ENCODE measurements at places on chromosomes 5 and 9.

DNA sequence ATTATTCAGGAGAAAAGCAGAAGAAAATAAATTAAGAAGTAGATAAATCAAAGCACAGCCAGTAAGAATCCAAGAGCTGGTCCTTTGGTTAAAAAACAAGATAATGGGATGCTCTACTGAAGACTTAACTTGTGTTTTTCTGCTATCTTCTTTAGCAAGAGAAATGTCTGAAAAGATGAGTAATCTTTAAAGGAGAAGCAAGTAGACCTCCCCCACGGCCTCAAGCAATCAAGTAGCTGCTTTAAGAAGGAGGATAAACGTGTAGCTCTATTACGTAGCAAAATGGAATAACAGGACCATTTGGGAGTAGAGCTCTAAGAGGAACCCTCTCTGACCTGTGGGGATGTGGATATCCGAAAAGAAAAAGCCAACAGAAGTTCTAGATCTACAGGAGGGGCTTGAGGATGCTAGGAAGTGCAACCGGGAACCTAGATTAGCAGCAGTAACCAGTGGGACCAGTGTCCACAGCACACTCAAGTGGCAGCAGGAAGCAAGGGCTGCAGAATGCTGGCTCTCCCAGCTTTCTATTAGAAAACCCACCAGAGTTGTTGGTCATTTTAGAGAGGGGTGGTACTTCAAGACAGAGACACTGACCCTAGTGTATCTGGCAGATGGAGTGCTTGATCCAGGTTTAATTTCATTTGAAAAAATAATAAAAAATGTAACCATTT is 185.4 kb downstream of the GABBR2 start:
- DNase-seq: no peak

GRCh38 chr5:15209053-15209762 is 290.8 kb upstream of the FBXL7 start:
- DNase-seq: no peak

DNA sequence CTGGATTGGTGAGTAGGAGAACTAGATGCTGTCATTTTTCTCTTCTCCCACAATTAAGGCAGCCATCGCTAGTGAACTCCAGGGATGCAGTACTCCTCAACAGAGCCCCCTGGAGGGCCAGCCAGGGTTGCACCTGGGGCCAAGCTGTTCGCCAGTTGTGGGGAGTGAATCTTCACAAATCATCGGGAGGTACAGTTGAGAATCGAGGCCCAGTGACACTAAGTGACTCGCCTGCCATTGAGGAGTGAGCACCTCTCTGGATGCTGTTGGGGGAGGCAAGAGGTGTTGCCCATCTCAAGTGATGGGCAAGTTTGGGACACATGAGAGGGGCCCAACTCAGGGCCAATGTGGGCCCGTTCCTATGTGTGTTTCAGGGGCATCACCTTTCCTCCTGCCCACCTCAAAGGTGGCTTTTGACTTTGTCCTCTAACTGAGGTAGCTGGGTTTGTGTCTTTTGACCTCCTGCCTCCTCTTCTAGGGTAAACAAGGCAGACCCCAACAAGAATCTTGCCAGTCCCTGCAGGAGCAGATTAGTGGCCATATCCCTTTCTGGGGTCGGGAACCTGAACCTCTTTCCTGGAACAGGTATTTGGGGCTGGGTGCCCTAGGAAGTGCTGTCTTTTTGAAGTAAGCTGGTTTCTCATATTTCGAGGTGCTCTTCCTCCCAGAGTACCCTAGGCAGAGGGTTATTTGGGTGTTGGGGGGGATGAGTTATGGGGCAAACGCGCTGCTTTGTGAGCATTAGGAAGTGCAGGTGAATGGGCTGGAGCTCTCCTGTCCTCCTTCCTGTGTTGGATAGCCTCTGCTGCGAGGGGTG is 181.2 kb downstream of the MACROH2A1 start:
- DNase-seq: no peak

GRCh38 chr9:135818718-135819475 is 88.4 kb downstream of the CAMSAP1 start:
- peak; percentile 38 for DNase-seq

- no peak for DNase-seq
Measured at GRCh38 chr9:94078086-94078485, 6.2 kb upstream of the PTPDC1 start.

DNA sequence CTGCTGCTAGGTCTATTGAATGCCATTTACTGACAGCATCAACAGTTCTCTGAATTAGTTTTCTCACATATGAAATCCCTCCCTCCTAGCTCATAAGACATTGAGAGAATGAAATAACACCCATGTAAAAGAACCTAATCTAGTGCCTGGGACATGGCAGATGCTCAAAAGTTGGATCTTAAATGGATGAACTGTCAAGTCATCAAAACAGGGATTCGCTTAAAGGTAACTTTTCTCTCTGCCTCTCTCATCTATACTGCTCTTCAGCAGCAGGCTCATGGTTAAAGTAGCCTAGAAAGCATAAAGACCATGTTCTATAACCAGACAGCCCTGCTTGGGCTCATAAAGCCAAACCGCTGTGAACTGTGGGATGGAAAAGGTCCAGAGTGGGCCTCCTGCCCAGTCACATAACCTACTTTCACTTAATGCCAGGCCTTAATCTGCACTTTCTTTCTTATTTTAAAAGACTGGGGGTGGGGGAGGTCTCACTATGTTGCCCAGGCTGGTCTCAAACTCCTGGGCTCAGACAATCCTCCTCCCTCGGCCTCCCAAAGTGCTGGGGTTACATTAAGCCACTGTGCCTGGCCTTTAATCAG is 3.7 kb downstream of the TMEM245 start:
- DNase-seq: peak; percentile 64

- no peak for DNase-seq
Measured at GRCh38 chr5:144378681-144379080, 208.0 kb downstream of the KCTD16 start.

DNA sequence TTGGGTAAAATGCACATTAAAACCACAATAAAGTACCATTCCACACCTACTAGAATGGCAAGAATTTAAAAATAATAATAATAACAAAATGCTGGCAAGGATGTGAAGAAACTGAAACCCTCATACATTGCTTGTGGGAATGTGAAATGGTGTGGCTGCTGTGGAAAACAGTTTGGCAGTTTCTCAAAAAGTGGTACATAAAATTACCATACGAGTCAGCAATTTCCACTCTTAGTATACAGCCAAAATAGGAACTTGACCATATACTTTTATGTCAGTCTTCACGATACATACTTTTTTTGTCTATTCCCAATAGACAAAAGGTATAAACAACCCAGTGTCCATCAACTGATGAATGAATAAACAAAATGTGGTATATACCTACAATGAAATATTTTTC is 15.6 kb downstream of the FKBP15 start:
- DNase-seq: no peak

DNA sequence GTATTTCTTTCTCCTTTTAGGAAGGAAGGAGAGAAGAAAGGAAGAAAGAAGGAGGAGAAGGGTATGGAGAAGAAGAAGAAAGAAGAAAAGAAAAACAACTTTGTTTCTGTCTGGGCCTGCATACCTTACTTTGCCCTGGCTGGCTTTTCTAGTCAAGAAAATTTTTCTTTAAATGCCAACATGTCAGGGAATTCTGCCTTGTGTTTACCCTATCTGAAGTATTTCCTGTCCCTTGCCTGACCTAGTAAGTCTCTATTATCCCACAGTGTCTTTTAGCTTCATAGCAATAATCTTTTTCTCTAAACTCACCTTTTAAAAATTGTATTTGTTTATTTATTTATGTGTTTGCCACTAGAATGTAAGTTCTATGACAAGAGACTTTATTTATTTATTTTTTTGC is 1864.1 kb downstream of the EFNA5 start:
- DNase-seq: no peak

DNA sequence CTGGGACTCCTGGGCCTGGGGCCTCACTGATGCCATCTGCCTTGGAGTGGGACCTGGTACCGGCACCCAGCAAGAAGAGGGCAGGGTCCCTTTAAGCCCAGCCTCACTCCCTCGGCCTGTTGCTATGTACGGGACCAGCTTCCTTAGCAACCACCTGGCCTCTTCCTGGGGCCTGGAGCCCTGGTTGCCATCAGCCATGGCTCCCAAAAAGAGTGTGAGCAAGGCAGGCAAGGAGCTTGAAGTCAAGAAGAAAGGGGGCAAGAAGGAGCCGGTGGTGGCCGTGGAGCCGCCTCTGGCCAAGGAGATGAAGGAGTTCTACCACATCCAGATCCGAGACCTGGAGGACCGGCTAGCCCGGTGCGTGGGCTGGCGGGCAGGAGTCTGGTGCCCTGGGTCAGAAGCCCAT is at the start of gene CFAP157:
Gene CFAP157 (plus strand): TSS at position 153 of the 406 bp plus-strand sequence. CDS start 44 bp downstream, at position 197.
- DNase-seq: no peak

DNA sequence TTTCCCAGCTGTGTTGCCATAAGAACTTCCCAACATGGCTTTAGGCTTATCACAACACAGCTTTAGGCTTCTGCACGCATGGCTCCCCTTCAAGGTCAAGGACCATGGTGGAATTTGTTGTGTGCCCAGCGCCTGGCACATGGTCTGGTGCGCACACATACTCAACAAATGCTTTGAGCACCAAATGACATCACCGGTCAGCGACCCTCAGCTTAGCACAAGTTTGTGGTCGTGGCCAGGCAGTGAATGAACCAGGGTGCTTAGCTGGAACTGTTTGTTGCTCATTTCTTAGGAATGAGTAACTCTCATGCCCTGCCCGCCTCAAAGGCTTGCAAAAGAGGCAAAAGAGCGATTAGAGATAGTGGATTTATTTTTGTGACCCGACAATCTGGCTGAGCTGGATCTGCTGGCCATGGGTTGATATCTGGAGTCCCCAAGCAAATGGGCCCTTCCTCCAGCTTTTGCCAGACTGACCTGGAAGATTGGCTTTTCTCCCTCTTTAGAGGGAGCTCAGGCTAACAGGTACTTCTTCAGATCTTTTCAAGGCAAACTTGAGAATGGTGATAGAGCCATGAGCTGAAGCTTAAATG is 58.9 kb downstream of the DAP start:
- no peak for DNase-seq

DNA sequence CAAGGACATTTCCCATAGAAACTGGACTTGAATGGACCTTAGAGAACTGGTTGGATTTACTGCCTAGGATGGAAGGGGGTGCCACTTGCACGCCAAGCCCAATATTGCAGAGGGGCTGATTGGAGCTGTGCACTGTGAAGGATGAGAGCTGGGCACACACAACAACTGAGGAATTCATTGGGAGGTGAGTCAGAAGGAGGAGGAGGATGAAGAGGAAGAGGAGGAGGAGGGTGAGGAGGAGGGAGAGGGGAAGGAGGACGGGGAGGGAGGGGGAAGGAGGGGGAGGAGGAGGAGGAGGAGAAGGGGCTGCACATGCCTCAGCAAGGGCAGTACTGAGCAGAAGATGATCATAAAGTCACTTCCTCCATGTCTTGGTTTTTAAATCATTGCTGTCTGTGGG is 5.7 kb upstream of the ICE1 start:
- no peak for DNase-seq

DNA sequence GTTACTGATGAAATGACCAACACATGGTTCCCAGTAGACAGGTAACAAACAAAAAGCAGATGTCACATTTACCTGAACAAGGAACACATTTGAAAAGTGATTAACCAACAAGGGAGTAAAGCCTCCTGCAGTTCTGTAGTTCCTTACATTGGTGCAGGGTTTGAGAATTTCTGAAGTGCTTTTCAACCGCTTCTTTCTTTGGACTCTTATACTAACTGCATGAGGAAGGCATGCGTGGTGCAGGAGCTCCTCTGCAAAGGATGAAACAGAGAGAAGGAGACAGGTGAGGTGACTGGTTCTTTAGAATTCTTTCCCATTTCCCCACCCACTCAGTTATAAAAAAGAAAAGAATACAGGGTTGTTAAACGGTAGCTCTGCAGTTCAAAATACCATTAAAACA is 4.6 kb upstream of the IL9 start:
- no peak for DNase-seq

- no peak for DNase-seq
Measured at GRCh38 chr5:135245521-135246499, 153.2 kb downstream of the MACROH2A1 start.

DNA sequence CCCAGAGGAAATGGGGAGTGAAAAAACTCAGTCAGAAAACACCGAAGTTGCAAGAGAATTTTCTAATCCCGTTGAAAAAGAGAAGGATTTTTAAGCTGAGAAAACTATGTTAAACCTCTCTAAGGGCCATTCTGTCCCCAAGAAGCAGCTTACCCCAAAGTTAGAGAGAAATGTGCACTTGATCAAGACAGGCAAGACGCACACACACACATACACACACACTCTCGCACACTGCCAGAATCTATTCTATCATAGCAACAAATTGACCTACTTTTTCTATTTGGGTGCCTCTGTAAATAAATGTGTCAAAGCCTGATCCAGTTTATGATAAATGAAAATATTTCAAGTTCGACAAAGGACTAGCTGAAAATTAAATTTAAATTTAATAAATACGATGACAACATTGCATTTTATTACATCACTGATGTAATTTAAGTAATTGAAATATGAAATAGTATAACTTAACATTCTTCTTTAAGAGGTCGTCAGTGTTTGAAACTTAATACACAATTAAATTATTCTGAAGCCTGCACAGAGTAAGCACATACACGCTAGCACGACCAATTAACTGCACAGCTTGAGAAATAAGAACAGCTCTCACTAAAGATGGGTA is 5.9 kb downstream of the NFIL3 start:
- no peak for DNase-seq

DNA sequence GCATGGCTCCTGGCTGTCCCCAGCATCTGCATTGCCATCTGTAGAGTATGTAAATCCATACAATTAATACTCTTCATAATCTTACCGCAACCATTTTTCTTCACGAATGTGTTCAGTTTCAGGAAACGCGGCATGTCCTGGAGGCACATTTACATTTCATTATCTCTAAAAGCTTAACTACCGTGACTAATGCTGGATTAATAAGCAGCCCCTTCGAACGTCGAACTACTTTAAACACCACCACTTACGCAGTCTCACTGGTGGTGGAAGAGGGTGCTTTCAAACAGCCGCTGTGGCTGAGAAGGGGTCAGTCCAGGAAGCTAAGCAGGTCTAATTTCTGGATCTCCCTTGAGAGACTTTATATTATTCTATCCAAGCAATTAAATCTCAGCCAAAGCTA is 85.6 kb downstream of the C5orf15 start:
- DNase-seq: no peak

GRCh38 chr9:89477384-89477783 is 20.5 kb downstream of the SEMA4D start:
- peak; percentile 8 for DNase-seq

DNA sequence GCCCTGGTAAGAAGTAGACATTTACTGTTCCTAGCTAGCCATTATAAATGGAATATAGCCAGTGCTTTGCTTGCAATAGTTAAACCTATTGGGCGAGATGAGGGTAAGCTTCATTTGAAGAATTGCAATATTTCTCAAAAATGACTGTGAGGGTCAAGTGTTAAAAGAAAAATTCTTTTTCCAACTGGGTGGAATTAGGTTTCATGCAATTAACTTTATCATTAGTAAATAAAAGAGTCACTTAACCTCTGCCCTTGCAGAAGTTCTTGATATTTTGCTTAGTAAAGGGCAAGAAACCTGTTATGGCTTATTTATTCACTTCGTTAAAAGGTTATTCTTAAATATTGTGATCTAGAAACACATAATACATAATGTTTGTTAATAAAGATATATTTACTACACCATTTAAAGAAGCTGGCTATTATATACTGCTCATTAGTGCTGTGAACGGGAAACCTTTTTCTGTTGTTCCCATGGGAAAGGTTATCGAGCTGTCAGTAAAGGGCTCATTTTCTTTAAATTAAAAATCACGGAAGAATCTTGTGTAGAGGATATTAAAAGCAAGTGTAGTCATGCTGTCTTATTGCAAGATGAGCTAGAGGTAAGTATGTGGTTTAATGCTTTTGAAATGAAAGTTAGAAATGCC is 370.5 kb downstream of the CSNK1G3 start:
- no peak for DNase-seq

Measured in Right ventricle myocardium superior (tissue), 1 donor.